ENCODE measurements at places on chromosomes 7 and 10.
A peak's percentile ranks its signal among the peaks of the same experiment; 100 is the strongest.

- no peak for DNase-seq
Observed at GRCh38 chr7:106887421-106887820, 22.3 kb downstream of the PIK3CG start.

DNA sequence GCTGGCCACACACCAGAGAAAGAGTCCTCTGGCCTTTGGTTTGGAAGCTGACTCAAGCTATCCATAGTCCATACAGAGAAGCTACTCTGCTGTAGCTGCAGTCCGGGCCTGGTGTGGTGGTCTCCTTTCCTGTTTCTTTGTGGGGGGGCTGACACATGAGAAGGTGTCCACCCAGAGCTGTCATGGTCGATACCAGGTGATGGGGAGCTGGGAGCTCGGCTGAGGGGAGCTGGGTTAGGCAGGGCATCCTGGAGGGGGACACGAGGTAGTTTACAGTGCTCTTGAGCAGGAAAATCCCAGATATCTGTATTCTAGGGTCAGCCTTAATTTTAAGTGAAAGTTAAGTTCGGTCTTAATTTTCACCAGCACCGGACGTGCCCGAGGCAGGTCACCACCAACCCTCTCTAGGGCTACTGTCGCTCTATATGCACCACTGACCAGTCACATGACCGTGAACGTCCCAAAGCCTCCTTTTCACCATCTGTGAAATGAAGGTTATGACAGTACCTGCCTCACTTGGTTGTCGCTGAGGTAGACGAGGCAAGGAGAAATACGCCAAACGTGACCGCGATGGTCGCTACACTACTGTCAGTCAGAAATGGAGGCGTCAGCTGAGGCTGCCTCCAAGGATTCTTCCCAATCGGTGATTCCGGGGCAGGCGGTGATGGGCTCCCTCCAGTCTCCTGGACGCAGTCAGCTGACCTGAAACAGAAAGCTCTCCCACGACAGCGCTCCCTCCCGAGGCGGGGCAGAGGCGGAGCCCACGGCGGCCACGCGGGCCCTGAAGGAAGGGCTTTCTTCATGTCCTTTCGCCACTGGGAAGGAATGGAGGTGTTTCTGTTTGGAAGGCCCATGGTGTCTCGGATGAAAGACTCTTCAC is 69.4 kb upstream of the SHH start:
- peak; percentile 40 for DNase-seq

- no peak for DNase-seq
Observed at GRCh38 chr10:72250666-72251065, 23.1 kb upstream of the DDIT4 start.

- no peak for DNase-seq
Observed at GRCh38 chr7:17063045-17063383, 181.2 kb upstream of the AGR3 start.

DNA sequence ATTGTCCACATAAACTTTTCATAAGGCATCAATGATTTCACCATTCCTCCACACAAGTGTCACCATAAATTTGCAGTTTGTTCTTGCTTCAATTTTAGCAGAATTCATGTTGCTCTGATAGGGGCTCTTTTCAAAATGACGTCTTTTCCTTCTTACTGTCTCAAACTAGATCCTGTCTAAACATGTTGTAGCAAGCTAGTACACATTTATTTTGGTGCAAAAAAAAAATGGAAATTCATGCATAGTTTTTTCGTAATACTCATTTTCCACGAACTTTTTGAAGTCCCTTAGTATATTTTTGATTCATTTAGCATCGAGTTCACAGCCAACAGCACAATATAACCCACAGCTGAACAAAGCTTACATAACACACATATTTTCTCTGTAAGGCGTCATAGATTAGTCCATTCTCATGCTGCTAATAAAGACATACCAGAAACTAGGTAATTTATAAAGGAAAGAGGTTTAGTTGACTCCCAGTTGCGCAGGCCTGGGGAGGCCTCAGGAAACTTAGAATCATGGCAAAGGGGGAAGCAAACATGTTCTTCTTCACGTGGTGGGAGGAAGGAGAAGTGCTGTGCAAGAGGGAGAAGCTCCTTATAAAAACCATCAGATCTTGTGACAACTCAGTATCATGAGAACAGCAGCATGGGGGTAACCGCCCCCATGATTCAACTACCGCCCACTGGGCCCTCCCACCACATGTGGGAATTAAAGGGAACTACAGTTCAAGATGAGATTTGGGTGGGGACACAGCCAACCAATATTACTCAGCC is 301.5 kb downstream of the CCDC3 start:
- DNase-seq: no peak

- no peak for DNase-seq
Observed at GRCh38 chr10:133196936-133197758, 32.9 kb upstream of the UTF1 start.

GRCh38 chr7:47416492-47417480 is 165.1 kb downstream of the TNS3 start:
- no peak for DNase-seq

- DNase-seq: no peak
Observed at GRCh38 chr7:100793806-100794660, 33.3 kb downstream of the EPHB4 start.

DNA sequence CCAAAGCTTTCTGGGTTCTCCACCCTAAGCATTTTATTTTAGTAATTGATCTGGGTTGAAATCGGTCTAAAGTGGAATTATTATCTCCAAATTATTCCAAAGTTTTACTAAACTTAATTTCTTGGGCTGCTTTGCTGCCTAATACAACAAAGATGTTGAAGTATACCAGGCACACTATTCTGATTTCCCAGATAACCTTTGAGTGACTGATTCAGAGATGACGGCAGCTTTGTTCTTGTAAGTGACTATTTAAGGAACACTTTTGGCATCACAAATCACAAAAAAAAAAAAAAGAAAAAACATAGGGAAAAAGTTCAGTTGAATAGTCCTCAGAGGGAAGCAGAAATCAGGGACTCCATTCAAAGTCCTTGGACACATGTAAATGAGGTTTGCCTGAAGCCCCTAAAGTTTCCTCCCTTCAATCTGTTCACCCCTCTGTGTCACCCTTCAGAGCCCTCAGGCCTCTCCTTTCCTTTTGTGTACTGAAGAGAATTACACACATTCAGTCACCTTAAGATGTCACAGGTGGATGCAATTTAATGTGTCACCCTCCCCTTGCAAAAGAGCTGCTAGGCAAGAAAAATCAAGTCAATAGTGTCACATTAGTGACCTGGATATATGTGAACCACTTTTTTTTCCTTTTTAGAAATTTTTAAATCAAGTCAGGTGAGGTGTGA is 81.5 kb downstream of the RTKN2 start:
- DNase-seq: no peak

DNA sequence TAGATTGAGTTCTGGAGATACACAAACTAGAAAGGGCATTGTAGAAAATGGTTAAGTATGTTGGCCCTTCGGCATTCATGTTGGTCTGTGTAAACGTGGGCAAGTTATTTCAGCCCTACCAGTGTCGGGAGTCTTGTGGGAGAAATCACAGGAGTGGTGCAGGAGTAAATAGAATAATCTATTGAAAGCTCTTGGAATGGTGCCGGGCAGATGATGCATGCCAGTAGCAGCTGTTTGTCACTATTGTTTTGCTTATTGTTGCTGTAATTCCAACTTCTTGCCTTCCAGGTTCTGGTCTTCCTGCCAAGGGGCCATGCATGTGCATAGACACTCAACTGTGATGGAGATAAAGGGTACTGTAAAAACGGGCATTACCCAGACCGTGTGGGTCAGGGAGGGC is 259.4 kb downstream of the CAMK1D start:
- DNase-seq: no peak

- DNase-seq: no peak
Observed at GRCh38 chr7:2070151-2070763, 162.5 kb downstream of the MAD1L1 start.

DNA sequence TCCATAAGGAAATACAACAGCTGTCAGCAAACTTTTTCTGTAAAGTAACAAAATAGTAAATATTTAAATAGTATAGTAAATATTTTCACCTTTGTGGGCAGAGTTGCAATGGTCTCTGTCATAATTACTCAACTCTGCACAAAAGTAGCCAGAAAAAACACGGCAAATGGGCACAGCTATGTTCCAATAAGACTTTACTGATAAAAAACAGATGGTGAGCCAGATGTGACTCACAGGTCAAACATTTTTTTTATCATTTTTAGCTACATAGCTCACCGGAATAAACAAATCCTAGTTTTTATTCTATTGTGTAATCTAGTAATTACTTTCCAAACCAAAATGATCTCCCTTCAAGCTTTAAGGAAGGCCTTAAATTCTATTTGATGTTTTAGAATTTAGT is 55.3 kb downstream of the NCAPG2 start:
- DNase-seq: peak; percentile 76

DNA sequence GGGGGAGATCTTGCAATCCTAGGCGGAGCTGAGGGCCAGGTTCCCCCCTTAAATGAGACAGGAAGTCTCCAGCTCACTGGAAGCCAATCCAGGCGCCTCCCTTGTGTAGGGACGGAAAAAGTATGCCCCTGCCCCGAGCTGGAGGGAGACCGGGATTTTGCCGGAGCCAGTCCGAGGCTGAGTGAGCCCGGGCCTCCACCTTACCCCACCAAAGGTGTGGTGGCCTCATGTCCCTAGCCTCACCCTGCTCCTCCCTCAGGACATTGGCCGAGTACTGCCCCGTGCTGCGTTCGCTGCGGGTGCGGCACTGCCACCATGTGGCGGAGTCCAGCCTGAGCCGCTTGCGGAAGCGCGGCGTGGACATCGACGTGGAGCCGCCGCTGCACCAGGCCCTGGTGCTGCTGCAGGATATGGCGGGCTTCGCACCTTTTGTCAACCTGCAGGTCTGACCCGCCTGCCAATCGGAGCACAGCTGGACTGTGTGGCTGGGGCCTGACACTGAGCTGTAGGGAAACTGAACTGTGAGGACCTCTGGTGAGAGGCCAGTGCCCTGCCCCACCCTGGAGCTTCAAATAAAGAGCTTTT is 2.0 kb downstream of the FBXL15 start:
- peak; percentile 56 for DNase-seq

- peak; percentile 39 for DNase-seq
Observed at GRCh38 chr10:117663750-117664149, 121.2 kb downstream of the EMX2 start.

DNA sequence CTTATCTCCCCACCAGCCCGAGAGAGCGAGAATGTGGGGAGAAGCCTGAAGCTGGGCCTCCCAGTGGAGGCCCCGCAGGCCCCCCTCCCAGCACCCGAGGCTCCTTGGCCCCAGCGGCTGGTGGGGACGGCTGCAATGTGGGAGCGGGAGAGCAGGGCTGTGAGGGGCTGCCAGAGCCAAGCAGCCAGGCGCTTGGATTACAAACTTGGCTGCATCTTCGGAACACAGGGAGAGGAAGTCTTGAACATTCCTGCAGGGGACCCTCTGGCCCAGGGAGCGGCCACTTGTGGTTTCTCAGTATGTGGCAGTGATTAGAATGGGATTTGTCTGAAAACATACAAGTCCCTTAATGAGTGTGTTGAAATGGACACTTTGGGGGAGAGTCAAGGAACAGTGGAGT is 23.2 kb downstream of the ELN start:
- DNase-seq: no peak

DNA sequence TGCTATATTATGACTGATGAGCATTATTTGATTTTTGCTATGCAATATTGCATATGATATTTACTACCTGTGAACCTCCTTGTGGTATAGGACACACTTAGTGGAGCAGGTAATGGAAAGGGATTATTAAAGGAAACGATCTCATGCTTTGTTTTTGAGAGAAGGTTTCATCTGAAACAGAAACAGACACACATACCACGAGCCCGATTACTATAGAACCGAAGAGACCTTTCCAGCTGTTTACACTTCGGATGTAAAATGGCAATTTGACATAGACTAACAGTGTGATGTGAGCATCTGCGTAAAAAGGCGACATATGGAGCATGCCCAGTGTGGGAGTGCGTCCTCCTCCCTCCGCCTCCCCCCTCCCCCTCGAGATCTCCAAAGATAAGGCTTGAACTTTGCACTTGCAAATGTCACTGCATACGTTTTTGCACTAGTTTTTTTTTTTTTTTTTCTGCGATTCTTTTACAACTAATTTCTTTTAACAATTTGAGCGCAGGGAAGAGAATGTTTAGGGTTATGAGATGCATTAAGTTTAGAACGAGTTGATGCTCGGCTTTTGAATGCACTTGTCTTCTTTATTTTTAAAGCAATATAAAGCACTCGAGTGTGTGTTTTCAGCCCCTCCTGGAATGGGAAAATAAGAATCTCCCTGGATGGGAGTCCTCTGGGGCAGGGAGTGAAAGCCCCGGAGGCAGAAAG is 251.0 kb downstream of the NSUN6 start:
- no peak for DNase-seq

GRCh38 chr10:132535065-132535651 is 2.4 kb upstream of the INPP5A start:
- no peak for DNase-seq

DNA sequence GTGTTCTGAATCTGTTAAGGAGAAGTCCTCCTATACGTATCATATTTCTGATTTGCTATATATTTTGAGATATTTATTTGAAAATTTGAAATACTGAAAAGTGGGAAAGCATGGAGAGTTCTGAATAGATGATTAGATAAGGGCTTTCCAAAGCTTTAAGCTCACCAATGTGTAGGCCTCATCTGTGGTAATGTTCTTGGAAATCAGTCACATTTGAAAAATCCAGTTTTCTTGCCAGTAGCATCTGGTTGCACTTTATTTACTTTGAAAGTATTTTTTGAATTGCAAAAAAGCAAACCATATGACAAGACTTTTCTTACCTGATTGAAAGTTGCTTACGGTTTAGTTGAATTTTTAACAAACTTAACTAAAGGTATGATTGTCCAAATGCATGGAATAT is 21.7 kb downstream of the ADD3 start:
- no peak for DNase-seq

Data from SJSA1 (cell line).